Posterior vena cava (tissue), 2 donors: ENCODE measurements at places on chromosomes 7 and 10. TPM values are rescaled to one million over a fixed set of nuclear protein-coding genes. Genes with fewer than 3 reads are reported as not detected.

DNA sequence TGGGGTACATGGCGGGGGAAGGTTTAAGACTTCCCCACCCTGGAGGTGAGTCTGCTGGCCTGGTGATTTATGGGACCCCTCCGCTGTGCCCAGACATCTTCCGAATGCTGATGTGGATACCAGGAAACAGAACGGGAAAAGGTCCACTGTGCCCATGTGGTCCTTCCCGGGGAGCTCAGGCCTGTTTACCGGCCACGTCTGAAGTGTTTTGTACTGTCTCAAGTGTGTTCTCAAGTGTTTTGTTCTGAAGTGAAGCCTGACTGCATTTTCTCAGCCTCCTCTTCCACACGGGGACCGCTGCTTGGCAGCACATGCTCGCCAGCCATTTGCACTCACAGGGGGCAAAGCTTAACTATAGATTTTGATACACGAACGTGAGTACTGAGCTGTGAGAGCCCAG lies 127.2 kb downstream of the TEX36 start:
- DNase-seq, result no peak

GRCh38 chr10:124708246-124708779 lies 35.9 kb downstream of the FAM53B start:
- DNase-seq, result no peak

SEMA3C gene
- total RNA-seq, result 89.3 TPM

DNA sequence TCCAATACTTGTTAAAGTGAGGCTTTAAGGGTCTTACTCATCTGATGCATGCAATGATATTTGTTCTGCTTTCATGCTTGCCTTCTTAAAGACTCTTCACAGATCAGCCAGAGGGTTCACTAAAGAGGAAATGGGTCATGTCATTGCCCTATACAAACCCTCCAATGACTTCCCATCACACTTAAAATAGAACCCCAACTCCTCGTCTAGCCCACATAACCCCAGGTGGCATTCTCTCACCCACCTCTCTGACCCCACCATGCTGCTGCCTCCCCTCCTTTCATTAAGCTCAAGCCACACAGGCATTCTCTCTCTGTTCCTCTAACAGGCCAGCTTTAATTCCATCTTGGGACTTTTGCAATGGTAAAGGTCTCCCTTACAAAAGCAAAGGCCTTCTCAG lies 253.6 kb downstream of the GRID1 start:
- DNase-seq, result no peak

DNA sequence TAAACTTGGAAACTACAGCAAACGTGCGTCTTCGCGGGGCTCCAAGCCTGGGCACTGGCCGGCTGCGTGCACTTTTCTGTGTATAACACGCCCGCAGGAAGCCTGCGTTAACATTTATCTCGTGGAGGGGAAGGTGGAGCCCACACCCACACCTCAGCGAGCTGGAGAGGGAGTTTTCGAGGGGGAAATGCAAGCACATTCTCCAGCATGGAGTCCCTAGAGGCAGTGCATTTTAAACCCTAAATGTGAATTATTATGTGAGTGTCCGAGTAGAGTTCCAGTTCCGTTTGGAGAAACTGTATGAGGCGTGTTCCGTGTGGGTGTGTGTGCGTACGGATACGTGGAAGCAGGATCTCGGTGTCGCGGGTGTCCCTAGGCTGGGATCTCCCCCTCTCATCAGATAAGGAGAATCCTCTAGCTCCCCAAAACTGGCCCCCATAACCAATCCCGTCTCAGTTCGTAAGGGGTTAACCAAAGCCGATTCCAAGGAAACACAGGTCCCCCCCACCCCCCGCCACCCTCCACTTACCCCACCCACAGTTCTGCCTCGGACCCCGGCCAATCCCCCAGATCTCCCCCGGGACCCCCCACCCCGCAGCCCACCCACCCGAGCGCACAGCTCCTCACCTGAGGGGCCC lies 403 bp downstream of the CDK6 start:
- no peak for DNase-seq
